SJCRH30 (cell line): ENCODE measurements at places on chromosomes 12 and 14.
A peak's percentile ranks its signal among the peaks of the same experiment; 100 is the strongest.

GRCh38 chr14:96706893-96707292, 90.3 kb upstream of the VRK1 start:
- H3K27me3 ChIP-seq: 0 out of 2 replicates have a peak, but pooled peaks cover 4% of the 10 kb centered on the region
- H3K4me1 ChIP-seq: no peaks in the 10 kb centered on the region

DNA sequence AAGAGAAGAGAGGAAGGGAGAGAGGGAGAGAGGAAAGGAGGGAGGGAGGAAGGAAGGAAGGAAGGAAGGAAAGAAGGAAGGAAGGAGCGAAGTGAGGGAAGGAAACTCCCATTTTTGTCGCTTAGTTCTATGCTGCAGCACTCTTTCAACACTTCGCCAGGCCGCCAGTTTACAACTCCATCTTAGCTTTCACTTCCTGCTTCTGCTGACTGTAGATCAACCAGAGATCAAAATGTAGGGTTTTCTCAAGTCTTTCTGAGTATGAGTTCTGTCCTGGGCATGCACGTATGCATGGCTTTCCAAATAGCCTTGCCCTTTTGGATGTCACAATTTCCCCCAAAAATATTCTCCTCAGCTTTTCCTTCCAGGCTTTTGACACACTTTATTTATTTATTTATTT, 723.4 kb downstream of the TRHDE start:
- no peak overlapping the region for H3K27ac ChIP-seq
- no peaks in the 10 kb centered on the region for H3K36me3 ChIP-seq
- no peaks in the 10 kb centered on the region for H3K27me3 ChIP-seq
- H3K4me3 ChIP-seq: no peak overlapping the region

DNA sequence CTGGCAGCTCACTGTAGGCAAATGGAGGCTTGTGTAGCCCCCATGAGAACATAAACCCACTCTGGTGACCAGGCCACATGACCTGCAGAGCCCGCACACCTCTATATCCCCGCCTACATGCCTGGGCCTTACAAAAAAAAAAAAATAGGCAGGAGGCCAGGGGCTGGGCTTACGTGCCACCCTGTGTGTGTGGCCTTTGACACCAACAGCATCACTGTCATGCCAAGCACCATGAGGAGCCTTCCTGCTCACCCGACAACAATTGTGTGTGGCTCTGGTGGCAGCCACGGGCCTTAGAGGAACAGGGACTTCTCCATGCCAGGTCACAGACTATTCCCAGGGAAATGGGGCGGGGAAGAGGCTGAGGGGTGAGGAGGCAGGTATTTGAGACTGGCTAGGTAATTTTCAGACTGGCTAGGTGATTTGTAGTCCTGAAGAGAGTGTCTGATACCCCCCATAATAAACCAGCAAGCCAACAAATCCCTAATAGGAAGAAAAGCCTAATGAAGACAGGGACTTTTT, 140.0 kb downstream of the DPF3 start:
- no peak overlapping the region for H3K27ac ChIP-seq
- no peak overlapping the region for H3K4me3 ChIP-seq
- no peaks in the 10 kb centered on the region for H3K4me1 ChIP-seq
- no peaks in the 10 kb centered on the region for H3K36me3 ChIP-seq

DNA sequence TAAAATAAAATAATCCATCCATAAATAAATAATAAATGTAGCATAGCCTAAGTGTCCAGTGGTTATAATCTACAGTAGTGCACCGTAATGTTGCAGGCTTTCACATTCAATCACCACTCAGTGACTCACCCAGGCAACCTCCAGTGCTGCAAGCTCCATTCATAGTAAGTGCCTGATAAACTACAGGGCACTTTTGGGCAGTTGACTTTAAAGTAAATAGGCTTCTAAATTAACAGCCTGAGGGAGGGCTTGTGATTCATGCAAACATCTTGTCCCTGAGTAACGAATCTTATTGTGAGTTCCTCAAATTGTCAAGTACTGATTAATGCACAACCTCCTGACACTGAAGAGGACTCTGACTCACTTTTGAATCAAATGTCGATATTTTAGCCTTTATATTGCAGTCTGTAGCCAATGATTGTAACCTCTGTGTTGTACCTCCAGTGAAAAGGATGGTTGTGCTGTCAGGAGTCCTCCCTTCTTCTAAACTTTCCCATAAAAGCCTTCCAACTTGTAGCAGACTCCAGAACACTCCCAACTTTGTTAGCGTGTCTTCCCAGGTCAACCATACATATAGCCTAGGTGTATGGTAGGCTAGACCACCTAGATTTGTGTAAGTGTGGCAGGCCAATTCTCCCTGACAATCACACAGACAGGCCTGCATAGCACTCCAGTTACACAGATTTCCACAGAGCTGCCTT, 55.0 kb upstream of the BICD1 start:
- no peaks in the 10 kb centered on the region for H3K36me3 ChIP-seq
- H3K27me3 ChIP-seq: no peaks in the 10 kb centered on the region
- no peak for DNase-seq
- no peak overlapping the region for H3K4me3 ChIP-seq
- no peak overlapping the region for H3K27ac ChIP-seq
- H3K4me1 ChIP-seq: no peaks in the 10 kb centered on the region

DNA sequence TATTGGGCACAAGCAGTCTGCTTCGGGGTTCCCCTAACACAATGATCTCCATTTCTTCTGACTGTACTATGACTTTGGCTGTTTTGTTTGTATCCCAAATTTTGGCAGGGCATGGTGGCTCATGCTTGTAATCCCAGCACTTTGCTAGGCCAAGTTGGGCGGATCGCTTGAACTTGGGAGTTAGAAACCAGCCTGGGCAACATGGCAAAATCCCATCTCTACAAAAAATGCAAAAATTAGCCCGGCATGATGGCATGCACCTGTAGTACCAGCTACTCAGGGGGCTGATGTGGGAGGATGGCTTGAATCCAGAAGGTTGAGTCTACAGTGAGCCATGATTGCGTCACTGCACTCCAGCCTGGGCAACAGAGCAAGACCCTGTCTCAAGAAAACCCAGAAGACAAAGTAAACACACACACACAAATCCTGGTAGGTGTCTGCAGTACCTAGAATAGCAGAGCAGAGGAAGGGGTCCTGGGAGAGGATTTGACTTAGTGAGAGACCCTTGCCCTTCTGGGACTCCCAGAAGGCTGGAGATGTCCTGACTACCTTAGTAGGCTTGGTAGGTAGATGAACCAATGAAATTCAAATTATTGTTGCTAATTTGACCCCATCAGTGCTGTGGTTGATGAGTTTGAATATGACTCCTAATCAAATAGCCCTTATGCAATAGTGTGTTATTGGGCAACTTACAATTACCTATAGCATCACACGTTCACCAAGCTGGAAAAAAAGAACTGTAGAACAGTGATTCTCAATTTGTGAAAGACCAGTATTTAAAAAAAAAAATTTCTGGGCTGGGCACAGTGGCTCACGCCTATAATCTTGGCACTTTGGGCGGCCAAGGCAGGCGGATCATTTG, 6.8 kb upstream of the AEBP2 start:
- peak overlapping the region; percentile 36 for H3K27ac ChIP-seq
- no peak overlapping the region for H3K4me3 ChIP-seq
- H3K36me3 ChIP-seq: no peaks in the 10 kb centered on the region
- H3K27me3 ChIP-seq: no peaks in the 10 kb centered on the region

GRCh38 chr14:93700928-93701327, 87.4 kb downstream of the PRIMA1 start:
- 0 out of 2 replicates have a peak, but pooled peaks cover 5% of the 10 kb centered on the region for H3K27me3 ChIP-seq
- H3K4me1 ChIP-seq: no peaks in the 10 kb centered on the region
- H3K27ac ChIP-seq: no peak overlapping the region
- no peak overlapping the region for H3K4me3 ChIP-seq

DNA sequence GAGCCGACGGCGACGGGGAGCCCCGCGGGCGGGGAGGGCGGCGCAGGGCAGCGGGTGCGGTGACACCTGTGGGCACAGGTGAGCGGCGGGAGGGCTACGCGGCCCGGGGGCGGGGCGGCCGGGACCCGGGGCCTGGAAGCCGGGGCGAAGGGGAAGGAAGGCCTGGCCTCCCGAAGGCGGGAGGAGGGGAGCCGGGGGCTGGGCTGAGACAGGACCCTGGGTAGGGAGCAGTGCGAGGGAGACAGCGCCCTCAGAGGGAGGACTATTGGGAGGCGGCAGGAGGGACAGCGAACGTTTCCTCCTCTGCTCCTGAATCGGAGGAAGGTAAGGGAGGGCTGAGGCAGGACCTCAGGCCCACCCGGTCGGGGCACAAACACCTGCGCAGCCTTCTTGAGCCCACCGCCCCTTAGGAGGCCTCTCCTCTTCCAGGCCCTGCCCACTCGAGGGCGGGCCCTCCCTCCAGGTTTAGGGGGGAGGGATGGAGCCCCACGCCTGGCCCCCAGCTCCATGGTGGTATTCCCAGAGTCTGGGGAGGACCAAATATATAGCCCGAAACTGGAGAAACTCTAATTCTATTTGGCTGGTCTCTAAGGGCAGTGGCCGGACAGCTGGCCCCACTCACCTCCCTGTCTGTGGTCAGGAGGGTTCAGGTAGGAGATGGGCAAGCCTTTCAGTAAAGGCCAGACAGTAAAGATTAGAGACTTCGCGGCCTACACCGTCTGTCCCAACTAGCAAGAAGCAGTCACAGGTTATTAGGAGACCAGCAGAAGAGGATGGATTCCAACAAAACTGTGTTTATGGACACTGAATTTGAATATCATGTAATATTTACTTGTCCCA, 509 bp downstream of the PLEKHG6 start:
- DNase-seq: no peak
- H3K27ac ChIP-seq: no peak overlapping the region
- peaks cover 13% of the 10 kb centered on the region for H3K4me1 ChIP-seq
- H3K36me3 ChIP-seq: no peaks in the 10 kb centered on the region
- no peak overlapping the region for H3K4me3 ChIP-seq

GRCh38 chr14:105337433-105337832, 22.9 kb downstream of the PACS2 start:
- no peak overlapping the region for H3K4me3 ChIP-seq
- H3K36me3 ChIP-seq: no peaks in the 10 kb centered on the region
- no peak for DNase-seq
- no peak overlapping the region for H3K27ac ChIP-seq
- no peaks in the 10 kb centered on the region for H3K27me3 ChIP-seq
- H3K4me1 ChIP-seq: peaks cover 48% of the 10 kb centered on the region

- H3K27me3 ChIP-seq: no peaks in the 10 kb centered on the region
- H3K27ac ChIP-seq: no peak overlapping the region
- H3K4me1 ChIP-seq: no peaks in the 10 kb centered on the region
- H3K36me3 ChIP-seq: no peaks in the 10 kb centered on the region
These were observed 312.8 kb upstream of the SLC16A7 start for GRCh38 chr12:59282999-59283398.

- no peaks in the 10 kb centered on the region for H3K27me3 ChIP-seq
- peak overlapping the region; percentile 17; the same call in 1 of the 2 replicates for H3K27ac ChIP-seq
- peak; percentile 56 for DNase-seq
- H3K4me3 ChIP-seq: no peak overlapping the region
- H3K36me3 ChIP-seq: peaks cover 19% of the 10 kb centered on the region; the same call in 1 of the 2 replicates
- peaks cover 12% of the 10 kb centered on the region for H3K4me1 ChIP-seq
These were observed 146.9 kb downstream of the ESR2 start for GRCh38 chr14:64147126-64147790.

DNA sequence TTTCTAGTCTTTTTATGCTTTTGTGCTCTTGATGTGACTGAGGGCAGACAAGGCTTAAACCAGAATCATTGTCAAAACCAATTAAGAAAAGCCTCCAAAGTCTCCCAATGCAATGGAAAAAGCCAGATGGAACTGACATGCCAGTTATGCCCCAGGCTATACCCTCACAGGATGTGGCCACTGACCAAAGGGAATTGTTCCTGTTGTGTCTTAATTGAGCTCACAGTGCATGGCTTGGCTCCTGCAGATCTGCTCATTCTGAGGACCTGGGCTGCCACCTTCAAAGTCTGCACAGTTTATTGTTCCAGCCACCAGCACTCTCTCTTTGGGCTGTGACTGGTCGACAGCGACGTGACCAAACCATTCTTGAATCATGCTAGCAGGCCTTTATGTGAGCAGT, 17.1 kb upstream of the BICD1 start:
- peak; percentile 57 for DNase-seq
- H3K36me3 ChIP-seq: no peaks in the 10 kb centered on the region
- H3K4me1 ChIP-seq: peaks cover 6% of the 10 kb centered on the region
- H3K27me3 ChIP-seq: no peaks in the 10 kb centered on the region
- no peak overlapping the region for H3K27ac ChIP-seq

DNA sequence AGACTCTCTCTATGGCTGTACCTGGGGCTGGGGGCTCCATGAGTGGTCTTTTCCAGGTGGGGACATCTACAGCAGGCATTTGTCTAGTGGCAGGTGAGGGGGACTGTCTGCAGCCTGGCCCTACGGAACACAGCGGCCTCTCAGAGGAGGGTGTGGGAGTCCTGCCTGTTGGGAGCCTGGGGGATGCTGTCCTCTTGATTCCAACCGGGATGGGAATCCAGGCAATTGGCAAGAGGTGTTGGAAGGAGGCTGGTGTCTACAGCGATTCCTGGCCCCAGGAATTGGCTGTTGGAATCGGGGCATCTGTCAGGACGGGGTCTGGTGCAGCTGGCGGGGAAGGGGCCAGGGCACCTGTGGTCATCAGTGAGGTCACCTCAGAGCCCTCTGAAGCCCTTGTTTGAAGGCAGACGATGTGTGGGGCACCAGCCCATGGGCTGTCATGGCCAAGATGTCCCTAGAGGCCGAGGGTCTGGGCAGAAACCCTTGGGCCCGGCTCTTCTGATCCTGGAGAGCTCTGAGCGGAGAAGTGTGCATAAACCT, 386.3 kb downstream of the TMEM121 start:
- H3K4me3 ChIP-seq: no peak overlapping the region
- no peak overlapping the region for H3K27ac ChIP-seq
- no peaks in the 10 kb centered on the region for H3K4me1 ChIP-seq

DNA sequence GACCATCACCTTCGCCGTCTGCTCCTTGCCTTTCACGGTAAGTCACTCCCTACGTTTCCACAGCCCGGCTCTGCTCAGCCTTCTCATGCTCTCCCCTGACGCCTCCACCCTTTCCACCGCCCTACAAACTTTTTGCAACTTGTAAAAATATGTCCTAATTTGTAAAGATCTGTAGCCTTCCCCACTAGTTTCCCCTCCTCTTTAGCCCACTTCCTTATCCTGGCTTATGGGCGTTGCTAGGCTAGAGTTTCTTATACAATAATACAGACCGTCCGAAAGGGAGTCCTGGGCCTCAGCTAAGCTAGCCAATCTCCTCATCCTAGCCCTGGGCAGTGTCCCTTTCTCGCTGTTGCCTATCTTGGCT, 1.2 kb downstream of the PTGER2 start:
- no peak overlapping the region for H3K4me3 ChIP-seq
- no peaks in the 10 kb centered on the region for H3K4me1 ChIP-seq
- H3K27me3 ChIP-seq: no peaks in the 10 kb centered on the region
- no peaks in the 10 kb centered on the region for H3K36me3 ChIP-seq

GRCh38 chr14:77303417-77304156, 17.1 kb downstream of the POMT2 start:
- H3K27me3 ChIP-seq: no peaks in the 10 kb centered on the region
- DNase-seq: peak; percentile 42
- H3K27ac ChIP-seq: peak overlapping the region; percentile 100
- no peak overlapping the region for H3K4me3 ChIP-seq
- peaks cover 52% of the 10 kb centered on the region for H3K4me1 ChIP-seq
- H3K36me3 ChIP-seq: peaks cover 4% of the 10 kb centered on the region

- peaks cover 24% of the 10 kb centered on the region for H3K27me3 ChIP-seq
- H3K36me3 ChIP-seq: no peaks in the 10 kb centered on the region
- H3K4me3 ChIP-seq: no peak overlapping the region
- DNase-seq: no peak
- no peak overlapping the region for H3K27ac ChIP-seq
These were observed 1.5 kb upstream of the GALNT6 start for GRCh38 chr12:51392556-51393237.
